ENCODE measurements at places on chromosomes 1 and 21.

- DNase-seq = no peak
Measured at GRCh38 chr1:153474347-153474746, 13.9 kb upstream of the S100A7 start.

GRCh38 chr1:174995121-174995520 is 4.6 kb upstream of the CACYBP start:
- DNase-seq = no peak

DNA sequence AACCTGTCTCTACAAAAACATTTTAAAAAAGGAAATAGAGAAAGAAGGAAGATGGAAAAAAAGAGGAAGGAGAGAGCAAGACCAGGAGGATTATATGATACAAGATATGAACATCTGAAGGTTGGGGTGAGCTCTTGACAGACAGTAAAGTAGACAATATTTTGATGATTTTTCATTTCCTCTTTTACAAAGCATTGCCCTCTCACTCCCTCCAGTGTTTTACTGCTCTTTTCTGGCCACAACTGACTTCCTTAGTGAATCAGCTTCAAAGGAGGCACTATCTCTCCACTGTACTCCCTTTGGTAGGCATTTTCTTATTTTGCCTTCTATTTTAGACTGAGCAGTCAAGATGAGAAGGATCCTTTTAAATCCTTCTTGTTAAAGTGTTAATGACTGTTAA is 296.7 kb downstream of the KCTD3 start:
- no peak for DNase-seq

DNA sequence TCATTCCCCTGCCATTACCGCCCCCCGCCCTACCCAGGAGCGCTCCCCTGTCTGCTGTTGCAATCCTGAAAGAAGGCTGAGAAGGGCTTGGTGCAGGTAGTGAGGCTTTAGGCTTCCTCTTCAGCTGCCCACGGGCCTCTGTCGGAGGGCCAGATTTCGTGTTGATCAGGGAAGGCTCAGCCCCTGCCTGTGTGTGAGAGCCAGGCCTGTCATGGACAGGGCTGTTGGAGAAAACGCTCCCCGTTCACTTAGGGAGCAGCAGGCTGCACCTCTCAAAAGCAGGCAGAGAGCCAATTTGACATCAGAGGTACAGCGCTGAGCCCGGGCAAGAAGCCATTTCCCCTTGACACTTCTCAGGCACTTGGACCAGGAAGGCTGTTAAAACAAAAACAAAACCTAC is 19.0 kb downstream of the TEX35 start:
- DNase-seq = no peak

DNA sequence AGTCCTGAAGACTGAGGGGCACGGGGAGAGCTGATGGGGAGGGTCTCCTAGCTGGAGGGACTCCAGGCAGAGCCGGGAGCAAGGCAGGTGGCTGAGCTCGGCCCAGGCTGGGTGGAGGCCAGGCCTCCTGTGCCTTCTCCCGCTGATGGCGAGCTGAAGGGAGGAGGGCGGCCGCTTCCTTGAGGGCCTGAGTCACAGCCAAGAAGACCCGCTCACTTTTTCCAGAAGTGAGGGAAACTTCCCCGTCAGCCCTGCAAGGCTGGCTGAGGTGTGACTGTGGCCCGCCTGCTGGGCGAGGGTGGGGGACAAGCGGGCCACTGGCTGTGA is 1.7 kb upstream of the VWA1 start:
- DNase-seq = no peak

GRCh38 chr1:18936814-18937481 is 19.5 kb downstream of the IFFO2 start:
- DNase-seq = no peak

GRCh38 chr1:35401049-35401448 is 132.5 kb downstream of the ZMYM4 start:
- DNase-seq = no peak

- DNase-seq = no peak
Measured at GRCh38 chr1:58883888-58884482, 100.1 kb upstream of the JUN start.

- DNase-seq = no peak
Measured at GRCh38 chr21:37724201-37724600, 192.1 kb downstream of the KCNJ6 start.

GRCh38 chr21:38787461-38788274 is 18.1 kb upstream of the ETS2 start:
- DNase-seq = no peak

DNA sequence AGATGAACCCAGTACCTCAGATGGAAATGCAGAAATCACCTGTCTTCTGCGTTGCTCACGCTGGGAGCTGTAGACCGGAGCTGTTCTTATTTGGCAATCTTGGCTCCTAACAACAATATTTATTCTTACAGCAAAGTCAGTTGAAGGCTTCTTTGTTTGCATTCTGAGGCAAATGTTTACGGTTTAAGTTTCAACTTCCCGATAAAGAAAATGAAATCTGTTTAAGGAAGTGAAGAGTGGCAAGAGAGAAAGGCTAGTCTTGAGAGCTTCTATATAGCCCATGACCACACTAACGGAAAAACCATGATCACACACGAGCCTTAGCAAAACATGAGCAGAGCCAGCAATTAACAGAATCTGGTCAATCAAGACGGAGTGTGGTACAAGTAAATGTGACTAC is 122.6 kb upstream of the ZNHIT6 start:
- DNase-seq = no peak

DNA sequence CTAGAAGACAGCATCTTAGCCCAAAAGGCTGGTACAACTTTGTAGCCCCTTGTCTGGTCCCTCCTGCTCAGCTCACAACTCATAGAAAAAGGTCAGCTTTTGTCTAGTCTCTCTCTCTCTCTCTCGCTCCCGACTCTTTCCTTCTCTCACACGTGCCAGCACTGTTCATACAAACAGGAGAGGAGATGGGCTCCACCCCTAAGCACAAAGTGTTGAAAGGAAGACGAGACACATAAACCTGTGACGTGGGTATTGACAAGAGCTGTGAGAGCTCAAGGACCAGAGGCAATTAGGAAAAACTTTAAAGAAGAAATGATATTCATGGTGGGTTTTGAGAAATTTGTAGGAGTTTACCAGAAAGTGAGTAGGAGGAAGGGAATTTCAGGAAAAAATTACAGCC is 23.6 kb upstream of the KCNC4 start:
- no peak for DNase-seq

DNA sequence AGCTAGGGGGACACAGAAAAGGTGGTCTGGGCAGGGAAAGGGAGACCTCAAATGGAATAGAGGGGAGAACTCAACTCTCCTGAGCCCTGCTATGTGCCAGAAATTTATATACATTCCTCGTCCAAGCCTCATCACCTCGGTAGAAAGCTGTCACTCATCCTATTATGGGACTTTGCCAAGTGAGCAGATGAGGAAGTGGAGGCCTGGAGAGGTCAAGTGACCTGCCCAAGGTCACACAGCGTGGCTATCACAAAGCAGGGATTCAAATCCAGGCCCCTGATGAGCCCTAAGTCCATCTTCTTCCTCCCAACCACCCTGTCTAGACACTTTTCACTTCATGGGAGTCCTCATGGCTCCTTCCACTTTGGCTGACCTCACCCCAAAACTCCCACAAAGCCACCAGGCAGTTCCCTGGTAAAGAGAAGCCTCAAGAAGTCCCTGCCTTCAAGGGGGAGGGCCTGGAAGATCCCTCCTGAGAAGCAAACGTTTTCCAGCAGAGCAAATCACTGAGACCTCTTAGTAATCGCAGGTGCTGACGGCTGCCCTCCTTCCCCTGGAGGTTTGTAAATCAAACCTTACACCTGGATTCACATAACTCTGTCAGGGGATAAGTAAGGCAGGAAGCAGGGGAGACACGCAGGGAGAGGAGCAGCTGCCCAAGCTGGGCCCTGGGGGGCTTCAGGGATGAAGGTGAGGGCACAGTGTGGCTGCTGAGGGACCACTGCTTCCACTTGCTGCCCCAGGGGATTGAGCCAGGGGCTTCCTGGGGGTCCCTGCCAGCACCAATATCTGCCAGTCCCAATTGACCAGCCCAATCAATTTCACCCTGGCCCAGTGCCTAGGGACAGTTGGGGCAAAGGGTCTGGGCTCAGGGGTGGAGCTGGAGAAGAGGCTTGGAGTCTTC is 351.2 kb downstream of the MATN1 start:
- DNase-seq = no peak

- DNase-seq = no peak
Measured at GRCh38 chr1:4851385-4852065, 197.1 kb downstream of the AJAP1 start.

DNA sequence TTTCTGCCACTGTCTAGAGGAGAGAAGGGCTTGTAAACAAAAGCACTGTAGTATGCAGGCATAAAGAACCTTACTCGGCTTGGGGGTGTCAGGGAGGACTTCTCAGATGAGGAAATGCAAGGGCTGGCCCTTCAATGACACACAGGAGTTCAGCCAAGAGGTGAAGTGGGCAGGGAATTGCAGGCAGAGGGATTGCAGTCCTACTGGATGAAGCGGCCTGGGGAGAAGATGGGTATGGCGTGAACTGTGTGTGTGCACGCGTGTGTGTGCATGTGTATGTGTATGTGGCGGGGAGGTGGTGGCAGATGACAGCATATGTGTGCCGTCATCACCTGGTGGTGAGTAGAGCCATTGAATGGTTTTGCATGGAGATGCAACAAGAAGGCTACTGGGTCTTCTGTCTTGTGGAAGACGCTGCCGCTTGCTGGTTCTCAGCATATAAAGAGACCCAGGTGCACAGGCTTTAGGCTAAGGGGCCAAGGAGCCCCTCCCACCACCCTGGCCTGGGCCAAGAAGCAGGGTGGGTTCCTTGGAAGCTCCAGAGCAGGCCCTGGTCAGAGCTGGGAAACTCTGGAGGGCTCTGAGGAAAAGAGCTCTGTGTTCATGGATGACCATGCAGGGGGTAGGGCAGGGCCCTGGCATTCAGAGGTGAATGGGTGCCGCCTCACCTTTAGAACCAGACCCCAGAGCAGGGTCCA is 4.1 kb upstream of the EPS8L3 start:
- DNase-seq = no peak

- no peak for DNase-seq
Measured at GRCh38 chr1:90768826-90769225, 51.7 kb upstream of the BARHL2 start.

DNA sequence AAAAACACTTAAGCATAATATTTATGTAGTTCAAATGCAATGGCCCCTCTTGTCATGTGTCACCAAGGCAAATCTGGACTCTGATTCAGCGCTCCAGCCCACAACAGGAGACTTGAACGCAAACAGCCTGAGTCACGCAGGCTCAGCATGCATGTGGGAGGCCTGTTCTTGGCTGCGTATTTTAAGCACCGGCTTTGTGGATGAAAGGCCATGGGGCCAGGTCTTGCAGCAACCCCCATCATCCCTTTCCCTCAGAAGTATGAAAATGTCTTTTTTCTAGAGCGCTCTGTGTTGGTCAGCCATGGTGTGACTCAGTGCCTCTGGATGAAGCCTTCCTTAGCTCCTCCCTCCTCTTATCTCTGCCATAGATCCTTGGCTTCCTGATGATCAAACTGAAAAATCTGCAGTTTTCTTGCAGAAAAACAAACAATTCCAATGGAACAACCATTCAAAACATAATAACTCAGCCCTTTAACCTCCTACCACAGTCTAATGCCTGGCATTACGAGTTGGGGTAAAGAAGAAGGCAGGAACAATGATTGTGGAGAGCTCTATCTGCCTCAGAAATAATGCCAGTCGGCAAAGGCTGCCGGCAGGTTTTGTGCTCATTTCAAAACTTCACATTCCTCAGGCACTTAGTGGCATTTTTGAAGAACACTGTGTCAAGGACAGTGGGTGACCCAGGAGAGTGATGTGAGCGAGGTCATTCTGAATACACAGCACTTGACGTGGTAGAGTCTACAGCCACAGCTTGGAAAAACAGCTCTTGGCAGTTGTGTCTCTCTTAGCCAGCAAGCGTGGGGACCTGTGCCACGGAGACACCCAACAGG is 167.5 kb downstream of the CLIC6 start:
- no peak for DNase-seq

DNA sequence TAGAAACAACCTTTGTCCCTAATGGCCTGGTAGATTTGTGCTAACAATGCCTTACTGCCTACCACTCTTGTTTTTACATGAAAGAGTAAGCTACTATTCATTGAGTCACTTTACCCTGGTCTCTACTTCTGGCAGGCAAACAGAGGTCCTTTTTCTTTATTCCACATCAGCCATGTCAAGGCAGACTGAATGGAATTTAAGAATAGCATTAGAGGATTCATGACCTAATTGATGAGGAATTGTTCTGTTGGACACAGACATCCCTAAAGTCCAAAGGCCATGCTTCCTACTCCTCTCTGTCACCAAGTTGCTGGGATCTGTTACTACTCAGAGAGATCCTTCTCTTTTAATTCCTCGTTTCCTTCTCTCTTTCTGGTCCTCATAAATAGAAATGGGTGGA is 229.1 kb upstream of the ZP4 start:
- no peak for DNase-seq

DNA sequence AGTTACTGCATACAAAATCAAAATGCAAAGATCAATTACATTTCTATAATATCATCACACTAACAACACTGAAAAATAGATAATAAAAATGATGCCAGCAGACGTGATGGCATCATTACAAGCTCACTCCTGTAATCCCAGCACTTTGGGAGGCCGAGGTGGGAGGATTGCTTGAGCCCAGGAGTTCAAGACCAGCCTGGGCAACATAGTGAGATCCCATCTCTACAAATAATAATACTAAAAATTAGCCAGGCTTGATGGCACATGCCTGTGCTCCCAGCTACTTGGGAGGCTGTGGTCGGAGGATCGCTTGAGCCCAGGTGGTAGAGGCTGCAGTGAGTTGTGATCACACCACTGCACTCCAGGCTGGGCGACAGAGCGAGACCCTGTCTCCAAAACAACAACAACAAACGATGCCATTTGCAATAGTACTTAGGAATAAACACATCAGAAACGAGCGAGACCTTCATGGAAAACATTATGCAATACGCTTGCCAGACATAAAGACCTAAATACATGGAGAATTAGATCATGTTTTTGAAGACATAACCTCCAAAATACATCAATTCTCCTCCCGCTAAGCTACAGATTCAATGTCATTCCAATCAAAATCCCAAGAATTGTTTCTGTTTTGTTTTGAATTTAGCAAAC is 86.6 kb upstream of the ERRFI1 start:
- DNase-seq = no peak

- no peak for DNase-seq
Measured at GRCh38 chr21:35925497-35925896, 134.8 kb downstream of the SETD4 start.

- DNase-seq = no peak
Measured at GRCh38 chr1:88063605-88064004, 620.5 kb upstream of the PKN2 start.

DNA sequence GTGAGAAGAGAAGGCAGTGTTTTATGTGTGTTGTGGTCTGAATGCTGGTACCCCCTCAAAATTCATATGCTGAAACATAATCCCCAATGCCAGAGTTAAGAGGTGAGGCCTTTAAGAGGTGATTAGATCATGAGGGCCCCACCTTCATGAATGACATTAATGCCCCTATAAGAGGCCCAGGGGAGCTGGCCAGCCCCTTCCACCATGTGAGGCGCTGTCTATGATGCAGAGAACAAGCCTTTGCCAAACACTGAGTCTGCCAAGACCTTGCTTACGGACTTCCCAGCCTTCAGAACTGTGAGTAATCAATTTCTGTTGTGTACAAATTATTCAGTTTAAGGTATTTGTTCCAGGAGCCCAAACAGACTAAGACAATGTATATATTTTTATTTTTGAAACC is 20.2 kb downstream of the CAPZB start:
- no peak for DNase-seq
